ENCODE measurements at places on chromosomes 3 and 15.

DNA sequence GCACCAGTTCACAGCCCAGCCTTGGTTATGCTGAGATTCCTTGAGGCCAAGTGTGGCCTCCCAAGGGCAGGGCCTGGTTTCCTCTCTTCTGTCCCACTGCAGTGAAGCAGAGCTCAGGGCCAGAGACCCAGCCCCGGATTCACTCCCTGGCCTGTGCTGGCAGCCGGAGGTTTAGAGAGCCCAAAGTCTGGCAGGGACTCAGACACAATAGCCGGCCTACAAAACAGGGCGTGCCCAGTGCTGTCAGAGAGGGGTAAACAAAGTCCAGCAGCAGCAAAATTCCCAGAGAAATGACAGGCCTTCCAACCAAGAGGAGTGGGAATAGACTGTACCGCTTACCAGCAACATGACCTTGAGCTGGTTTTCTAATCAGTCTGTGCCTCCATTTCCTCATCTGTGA is 14.0 kb downstream of the VIPR1 start:
- no peak for DNase-seq

DNA sequence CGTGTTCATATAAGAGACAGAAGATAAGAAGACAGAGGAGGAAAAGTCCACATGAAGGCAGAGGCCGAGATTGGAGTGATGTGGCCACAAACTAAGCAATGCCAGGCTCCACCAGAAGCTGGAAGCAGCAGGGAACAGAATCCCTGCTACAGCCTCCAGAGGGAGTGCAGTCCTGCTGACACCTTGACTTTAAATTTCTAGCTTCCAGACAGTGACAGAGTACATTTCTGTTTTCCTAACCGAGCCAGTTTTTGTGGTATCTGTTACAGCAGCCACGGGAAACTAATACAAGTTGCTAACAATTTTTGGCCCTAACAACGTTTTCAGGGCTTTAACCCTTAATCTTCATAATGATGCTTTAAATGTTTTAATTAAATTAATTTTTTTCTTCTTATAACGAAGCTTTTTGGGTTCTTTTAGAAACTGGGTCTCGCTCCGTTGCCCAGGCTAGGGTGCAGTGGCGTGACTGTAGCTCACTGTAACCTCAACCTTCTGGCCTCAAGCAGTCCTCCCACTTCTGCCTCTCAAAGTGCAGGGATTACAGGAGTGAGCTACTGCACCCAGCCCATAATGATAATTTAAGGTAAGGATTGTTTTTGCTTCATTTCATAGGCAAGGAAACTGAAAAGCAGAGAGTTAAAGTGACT is 202.3 kb upstream of the PROK2 start:
- no peak for DNase-seq

DNA sequence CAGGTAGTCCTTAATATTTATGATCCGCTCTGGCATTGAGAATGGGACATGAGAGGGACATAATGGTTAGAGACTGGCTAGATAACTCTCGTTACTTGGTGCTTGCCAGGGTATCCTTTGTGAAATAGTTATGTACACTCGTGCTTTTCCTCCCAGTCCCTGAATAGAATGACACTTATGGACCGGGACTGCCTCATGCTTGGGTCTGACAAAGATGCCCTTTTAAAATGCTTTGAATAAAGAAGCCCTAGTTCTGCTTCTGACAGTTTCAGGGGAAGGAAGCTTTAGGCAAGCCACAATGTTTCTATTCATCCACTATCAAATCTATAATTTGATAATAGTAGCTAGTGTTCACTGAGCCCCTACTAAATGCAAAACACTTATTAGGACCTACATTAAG is 29.4 kb downstream of the POLR2M start:
- DNase-seq = no peak

DNA sequence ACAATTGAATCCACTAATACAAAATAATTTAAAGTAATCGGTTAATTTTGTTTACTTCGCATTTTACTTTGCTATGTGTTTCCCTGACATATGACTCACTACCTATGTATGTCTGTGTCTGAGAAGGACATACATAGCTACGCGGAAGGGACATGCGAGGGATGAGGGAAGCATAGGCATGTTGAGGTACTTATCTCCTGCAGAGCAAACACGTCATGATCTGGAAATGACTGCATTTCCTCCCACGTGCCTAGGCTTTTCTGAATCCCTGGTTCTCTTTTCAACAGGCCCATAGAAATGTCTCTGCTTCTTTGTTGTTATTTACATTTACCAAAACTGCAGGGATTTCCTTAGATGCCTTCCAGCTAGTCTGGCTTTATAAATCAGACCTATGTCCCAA is 27.5 kb downstream of the ALCAM start:
- no peak for DNase-seq

DNA sequence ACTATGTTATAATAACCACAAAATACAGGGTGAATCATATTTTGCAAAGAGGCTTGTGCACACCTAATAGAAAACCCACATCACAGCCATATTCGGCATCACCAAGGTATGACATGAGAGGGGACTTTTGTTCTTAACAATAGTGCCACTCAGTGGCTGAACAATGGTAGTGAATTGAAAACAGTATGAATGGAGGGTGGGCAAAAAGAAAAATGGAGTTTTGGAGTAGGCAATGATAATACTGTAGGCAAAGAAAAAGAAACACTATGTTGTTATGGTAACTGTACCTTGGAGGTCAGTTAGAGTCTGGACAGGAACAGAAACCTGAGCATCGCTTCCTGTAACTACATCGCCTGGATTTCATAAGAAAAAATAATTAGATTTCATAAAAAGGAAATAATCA is 348.6 kb downstream of the PLCL2 start:
- no peak for DNase-seq

- DNase-seq = no peak
Observed at GRCh38 chr15:38362355-38362754, 91.6 kb upstream of the FAM98B start.

DNA sequence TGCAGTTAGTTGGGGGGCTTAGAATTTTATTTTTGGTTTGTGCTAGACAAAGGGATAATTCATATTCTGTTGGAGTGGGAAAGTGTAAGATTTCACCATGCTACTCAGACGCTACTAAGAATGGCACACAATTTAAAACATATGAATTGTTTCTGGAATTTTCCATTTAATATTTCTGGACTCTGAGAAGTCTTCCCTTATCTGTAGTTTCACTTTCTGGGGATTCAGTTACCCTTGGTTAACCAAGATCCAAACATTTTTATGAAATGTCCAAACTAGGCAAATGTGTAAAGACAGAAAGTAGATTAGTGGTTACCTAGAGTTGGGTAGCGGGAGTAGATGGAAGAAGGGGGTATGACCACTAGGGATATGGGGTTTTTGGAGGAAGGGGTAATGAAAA is 53.1 kb downstream of the TCF12 start:
- DNase-seq = no peak

DNA sequence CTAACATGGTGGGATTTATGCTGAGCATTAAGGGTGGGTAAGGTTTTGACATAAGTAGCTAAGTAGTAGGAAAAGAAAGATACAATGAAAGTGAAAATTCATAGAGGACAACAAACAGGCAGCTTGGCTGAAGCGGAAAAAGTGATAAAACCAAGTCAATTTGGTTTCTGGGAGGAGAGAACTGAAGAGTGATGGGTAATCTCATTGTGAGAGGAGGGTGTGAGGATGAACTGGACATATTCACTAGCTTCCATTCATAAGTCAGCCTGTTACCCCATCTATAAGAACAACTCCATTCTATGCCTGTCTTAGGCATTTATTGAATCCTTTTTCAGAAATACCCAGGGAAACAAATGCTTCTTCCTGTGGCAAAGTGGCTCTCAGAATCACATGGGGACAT is 67.1 kb upstream of the BBX start:
- no peak for DNase-seq

- no peak for DNase-seq
Observed at GRCh38 chr3:30686799-30687198, 80.4 kb downstream of the TGFBR2 start.

- no peak for DNase-seq
Observed at GRCh38 chr3:69819282-69819681, 80.0 kb downstream of the MITF start.

- DNase-seq = no peak
Observed at GRCh38 chr15:29522373-29523276, 253.0 kb upstream of the NSMCE3 start.

- no peak for DNase-seq
Observed at GRCh38 chr15:45715528-45715927, 80.7 kb downstream of the SQOR start.

DNA sequence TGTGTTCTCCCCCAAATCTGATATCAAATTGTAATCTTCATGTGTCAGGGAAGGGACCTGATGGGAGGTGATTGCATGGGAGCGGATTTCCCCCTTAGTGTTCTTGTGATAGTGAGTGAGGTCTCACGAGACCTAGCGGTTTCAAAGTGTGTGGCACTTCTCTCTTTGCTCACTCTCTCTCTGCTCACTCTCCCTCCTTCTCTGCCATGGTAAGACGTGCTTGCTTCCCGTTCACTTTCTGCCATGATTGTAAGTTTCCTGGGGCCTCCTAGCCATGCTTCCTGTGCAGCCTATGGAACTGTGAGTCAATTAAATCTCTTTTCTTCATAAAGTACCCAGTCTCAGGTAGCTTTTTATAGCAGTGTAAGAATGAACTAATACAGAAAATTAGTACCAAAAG is 30.6 kb upstream of the OR5H6 start:
- DNase-seq = no peak

- no peak for DNase-seq
Observed at GRCh38 chr3:161977063-161977462, 480.5 kb downstream of the OTOL1 start.

DNA sequence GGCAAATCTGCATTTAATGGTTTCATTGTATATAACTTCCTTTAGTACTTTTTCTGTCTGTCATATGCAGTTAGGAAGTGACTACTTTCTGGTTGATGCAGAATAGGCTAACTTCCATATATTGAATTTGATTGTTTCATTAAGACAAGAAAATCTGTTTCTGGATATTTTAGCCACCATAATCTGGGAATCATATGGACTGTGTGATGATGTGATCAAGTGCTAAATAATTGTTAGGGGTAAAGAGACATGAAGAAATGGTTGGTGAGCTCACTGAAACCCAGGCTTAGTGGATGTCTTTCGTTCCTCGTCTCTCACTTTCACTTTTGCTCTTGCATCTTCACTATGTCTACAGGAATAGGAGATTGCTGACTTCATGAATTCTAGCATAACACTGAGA is 3.5 kb upstream of the MNS1 start:
- DNase-seq = no peak

DNA sequence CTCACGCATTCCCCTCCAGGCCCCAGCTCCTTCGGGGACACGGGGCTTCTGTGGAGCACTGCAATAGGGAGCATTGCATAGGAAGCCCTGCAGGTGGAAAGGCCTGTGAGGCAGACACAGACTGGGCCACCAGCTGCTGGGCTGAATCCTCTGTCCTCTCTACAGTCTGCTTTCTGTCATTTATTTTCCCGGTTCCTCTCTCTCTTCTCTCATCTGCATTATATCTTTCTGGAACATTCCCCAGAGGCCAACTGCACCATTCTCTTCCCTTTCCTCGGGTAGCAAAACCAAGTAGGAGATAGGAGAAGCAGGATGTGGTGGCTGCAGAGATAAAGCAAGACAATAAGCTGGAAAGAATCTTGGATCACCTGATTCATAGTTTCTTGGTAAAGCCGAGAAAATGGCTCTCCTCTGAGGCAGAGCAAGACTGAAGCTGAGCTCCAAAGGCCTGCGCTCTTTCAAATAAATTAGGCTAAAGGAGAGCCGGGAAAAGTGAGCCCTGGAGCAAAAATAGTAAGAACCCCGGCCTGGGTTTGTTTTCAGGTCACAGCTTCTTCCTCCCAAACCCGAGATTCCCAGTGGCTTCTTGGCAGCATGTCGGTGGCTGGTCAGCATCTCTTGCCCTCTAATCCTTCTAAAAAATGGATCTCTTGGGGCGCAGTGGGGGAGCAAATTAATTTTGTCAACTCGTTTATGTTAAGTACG is 5.3 kb downstream of the TM4SF4 start:
- no peak for DNase-seq

DNA sequence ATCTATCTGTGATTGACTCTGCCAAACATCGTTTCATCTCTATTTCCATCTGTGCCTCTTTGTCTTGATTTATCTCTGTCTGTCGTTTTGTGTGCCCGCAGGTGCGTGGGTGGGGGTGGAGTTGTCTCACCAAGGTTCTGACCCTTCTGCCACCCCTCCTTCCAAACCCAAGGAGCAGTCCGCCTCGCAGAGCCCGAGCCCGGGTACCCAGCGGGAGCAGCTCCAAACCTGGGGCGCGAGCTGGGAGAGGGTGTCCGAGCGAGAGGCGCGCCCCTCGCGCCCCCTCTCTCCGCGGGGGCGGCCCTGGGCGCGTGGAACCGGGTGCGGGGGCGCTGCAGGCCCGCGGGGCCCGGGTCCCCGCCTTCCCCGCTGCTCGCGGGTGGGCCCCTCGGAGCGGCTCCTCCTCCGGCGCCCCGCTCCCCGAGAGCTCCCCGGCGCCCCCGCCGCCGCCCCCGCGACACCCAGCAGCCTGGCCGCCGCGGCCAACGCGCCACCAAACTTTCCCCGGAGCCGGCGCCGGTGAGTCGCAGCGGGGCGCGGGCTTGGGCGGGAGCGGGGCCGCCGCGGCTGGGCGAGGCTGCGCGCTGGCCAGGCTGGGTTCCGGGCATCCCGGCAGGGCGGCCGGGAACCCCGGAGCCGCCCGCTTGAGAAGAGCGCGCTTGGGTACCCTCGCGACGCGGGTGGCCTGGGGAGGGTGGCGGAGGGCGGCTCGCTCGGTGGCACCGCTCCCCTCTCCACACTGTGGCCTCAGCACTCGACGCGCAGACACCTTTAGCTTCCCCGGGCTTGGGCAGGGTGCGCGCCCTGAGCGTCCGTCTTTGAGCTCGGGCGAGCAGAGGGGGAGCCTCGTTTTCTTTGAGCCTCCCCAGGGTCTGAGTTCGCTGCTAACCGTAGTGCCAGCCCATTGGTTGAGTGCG is at the start of gene HRH1:
HRH1 (plus strand) TSS at position 458 of the 917 bp plus-strand sequence. CDS start 104,545 bp downstream, outside the sequence.
- DNase-seq = no peak

GRCh38 chr15:95131131-95131556 is 899.8 kb downstream of the MCTP2 start:
- DNase-seq = no peak
